NCI-H446 treated with DMSO at 0.1 percent for 48 hours (cell line): ENCODE measurements at places on chromosomes 1 and 21.

GRCh38 chr1:232768793-232769192, 36.4 kb upstream of the MAP10 start:
- no peak for DNase-seq

- DNase-seq = peak; percentile 64
Observed at GRCh38 chr1:198880818-198881597, 242.2 kb downstream of the PTPRC start.

GRCh38 chr1:151312826-151313225, 14.4 kb downstream of the PI4KB start:
- DNase-seq = no peak

DNA sequence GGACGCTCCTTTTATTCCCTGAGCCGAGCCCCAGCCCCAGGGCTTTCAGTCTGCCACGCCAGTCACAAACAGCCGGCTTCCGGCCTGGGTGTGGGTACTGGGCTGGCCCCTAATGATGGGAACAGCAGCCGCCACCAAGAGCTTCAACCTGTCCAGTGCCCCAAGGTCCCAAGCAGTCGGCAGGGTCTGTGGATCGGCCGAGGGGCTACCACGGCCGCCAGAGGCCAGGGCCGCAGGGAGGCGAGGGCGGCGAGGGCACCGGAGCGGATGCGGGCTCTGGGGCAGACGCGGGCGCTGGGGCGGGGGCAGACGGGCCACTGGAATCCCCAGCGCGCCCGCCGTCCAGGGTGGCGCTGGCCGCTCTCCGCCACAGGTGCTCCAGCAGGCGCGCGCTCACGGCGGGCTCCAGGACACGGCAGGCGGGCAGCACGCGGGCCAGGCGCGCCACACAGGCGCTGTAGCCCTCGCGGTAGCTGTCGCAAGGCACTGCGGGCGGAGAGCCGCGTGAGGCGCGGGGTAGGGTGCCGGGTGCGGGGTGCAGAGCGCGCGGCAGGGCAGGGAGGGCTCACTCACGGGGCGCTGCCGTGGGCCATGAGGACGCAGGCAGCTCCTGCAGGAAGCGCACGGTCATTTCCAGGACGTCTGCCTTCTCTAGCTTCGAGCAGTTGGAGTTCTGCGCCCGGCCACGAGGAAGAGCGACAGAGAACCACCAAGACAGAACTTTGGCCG, 887 bp downstream of the HES2 start:
- no peak for DNase-seq

GRCh38 chr1:34018285-34018684, 146.7 kb downstream of the CSMD2 start:
- no peak for DNase-seq

DNA sequence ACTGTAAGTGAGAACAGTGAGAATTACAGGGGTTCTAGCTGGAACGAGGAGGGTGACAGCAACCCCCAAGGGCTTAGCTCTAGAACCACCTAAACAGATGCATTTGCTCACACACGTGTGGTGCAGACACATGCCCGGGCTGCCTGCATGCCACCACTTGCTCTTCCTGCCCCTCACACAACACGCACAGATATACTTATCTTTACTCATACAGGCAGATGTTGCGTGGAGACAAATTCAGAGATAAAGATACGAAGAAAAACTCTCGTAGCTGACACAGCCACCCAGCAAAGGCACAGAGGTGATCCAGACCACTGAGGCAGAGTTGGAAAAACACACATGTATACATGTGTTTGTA, 13.5 kb downstream of the VANGL1 start:
- DNase-seq = no peak

DNA sequence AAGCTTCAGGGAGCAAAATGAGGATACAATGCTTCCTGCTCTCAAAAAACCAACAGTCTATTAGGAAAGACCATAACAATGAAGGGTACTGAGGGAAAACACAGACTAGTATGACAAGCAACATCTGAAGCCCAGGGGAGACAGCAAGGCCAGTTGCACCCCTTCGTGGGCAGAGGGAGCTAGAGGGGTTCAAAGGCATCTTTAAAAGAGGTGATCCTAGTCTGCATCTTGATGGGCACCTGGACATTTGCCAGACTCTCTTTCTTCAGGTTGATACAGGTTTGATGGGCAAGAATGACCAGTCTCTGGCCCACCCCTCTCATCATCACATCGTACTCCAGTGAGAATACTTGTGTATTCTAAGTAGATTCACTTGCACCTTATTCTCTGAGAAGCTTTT, 177.7 kb downstream of the VAV3 start:
- DNase-seq = no peak

GRCh38 chr1:80384083-80384830, 1377.7 kb upstream of the ADGRL4 start:
- DNase-seq = no peak

DNA sequence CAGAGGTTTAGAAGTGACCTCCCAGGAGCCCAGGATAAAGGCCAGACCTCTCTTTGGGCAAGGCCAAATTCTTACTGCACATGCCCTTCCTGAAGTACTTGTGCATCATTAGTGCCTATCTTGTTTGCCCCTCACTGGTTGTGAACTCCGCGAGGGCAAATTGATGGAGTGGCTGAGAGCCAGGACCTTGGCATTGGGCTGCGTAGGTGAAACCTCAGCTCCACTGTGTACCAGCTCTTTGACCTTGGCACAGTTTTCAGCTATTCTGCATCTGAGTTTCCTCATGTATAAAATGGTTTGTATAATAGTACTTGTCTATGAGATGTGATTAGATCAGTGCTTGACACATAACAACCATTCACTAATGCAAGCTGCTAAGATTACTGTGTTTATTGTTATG, 11.5 kb downstream of the OTUD3 start:
- no peak for DNase-seq
